ENCODE measurements at places on chromosomes 13 and 19.

- DNase-seq = no peak
These were observed 36.3 kb downstream of the AP1M1 start for GRCh38 chr19:16233836-16234551.

DNA sequence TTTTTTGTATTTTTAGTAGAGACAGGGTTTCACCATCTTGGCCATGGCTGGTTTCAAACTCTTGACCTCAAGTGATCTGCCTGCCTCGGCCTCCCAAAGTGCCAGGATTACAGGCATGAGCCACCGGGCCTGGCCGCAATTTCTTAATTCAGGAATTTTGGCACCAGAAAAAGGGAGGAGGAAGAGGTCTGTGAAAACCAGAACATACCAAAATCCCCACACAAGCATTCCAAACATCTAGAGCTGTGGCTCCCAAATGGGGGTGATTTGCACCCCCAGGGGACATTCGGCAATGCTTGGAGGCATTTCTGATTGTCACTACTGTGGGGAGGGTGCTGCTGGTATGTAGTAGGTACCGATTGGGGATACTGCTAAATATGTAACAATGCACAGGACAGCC is 40.2 kb upstream of the ABCC4 start:
- DNase-seq = no peak

GRCh38 chr13:46211483-46212351 is at the start of gene LRRC63:
Gene LRRC63 (plus strand): TSS chr13:46211928. CDS start chr13:46213035, 1,107 bp downstream.
- peak; percentile 47 for DNase-seq

DNA sequence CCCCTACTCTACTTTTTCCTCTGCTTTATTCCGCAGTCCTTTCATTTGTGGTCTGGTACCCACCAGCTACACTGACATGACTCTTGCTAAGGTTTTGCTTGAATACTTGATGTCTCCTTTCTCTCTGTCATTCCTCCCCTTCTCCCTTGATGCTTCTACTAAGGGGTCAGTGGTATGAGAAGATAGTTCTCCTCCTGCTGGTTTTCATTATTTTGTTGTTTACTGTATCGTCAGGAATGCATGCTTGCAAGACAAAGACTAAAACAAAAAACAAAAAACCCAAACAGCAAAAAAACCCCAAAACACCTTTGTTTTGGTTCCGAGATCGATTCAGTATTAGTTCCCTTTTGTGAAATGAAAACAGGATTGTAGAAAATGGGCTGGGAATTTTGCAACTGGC is 59.5 kb downstream of the PCCA start:
- DNase-seq = no peak

DNA sequence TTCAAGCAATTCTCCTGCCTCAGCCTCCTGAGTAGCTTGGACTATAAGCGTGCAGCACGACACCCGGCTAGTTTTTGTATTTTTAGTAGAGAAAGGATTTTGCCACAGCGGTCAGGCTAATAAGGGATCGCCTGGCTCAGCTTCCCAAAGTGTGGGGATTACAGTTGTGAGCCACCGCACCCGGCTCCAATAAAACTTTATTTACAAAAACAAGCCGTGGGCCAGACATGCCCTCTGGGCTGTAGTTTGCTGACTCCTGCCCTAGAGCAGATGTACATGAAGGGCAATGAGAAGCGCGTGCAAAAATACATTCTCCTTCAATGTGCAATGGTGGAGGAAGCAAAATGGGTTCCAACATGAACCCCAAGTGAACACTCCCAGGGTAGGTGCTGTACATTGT is 13.7 kb upstream of the MED26 start:
- DNase-seq = no peak

GRCh38 chr13:42280537-42280936 is 8.6 kb downstream of the AKAP11 start:
- no peak for DNase-seq

DNA sequence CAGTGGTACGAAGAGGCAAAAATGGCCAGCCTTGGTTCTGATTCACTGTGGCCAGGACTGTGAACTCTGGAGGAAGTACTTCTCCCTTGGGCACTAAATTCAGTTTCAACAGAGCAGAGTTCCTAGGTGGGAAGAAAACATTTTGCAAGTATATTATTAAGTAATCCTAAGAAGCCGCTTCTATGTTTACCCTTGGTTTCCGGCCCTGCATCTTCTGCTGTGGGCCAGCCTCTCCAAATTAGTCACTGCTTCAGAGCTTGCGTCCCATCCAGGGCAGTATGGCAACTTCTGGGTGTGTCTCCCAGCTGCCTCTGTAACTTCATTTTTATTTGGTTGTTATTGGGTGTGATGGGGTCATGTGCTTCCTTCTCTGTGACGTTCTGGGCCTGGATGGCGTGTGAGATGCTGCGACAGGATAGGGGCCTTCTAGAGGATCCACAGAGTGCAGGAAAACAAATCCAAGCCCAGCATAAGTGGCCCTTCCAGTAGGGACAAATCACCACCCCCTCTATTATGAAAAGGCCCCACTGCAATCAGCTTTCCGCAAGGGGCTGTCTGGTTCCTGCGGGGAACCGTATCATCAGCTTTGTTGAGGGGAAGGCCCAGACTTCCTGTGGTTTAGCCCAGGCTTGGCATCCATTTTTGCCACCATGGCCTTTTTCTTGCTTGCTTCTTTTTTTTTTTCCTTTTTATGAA is 55.1 kb upstream of the C1QTNF9 start:
- DNase-seq = no peak

GRCh38 chr13:79448413-79448812 is 32.5 kb upstream of the NDFIP2 start:
- DNase-seq = no peak

DNA sequence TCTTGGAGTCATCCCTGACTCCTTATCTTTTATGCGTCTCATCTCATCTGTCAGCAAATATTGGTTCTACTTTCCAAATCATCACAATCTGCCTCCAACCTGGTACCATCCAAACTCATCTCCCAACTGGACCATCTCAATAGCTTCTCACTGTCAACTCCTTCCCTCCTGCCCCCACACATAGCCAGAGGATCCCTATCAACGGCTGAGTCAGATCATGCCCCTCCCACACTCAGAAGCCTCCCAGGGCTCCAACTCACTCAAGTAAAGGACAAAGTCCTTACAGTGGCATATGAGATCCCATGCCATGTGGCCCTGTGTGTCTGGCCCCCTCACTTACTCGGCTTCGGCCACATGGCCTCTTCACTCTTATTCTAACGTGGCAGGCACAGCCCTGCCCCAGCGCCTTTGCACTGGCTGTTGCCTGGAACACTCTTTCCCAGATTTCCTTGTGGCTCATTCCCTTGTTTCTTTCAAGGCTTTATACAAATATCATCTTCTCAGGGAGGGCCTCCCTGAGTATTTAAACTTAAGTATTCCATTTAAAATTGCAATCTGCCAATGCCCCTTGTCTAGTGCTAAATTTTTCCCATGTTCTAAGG is 4.3 kb downstream of the SPRED3 start:
- no peak for DNase-seq

DNA sequence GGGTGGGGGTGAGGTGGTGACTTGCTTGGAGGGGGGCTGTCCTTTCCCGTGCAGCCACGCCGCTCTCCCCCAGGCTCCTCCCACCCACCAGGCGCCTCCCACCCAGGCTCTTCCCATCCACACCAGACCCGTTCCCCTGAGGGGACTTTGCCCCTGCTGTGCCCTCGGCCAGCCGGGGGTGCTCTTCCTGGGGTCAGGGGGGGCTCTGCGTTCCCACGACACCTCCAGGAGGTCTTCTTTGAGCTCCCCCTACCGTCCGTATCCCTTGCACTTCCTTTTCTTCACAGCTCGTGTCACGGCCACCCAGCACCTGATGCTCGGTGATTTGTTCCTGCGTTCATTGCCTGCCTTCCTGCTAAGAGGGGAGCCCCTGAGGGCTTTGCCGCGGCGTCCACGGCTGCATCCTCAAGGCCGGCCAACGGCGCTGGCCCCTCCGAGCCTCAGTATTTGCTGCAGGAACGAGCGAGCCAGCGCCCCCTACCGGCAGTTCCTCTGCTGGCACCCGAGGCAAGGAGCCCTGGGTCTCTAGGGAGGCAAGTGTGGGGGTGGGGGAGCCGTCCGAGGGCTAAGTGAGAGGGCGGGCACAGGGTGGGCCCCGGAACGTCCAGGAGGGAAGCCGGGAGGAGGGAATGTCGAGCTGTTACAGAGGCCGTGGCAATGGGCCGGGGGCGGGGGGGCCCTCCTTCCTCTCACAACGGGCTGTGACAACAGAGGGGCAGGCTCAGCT is 11.8 kb downstream of the LRRC4B start:
- peak; percentile 70 for DNase-seq

DNA sequence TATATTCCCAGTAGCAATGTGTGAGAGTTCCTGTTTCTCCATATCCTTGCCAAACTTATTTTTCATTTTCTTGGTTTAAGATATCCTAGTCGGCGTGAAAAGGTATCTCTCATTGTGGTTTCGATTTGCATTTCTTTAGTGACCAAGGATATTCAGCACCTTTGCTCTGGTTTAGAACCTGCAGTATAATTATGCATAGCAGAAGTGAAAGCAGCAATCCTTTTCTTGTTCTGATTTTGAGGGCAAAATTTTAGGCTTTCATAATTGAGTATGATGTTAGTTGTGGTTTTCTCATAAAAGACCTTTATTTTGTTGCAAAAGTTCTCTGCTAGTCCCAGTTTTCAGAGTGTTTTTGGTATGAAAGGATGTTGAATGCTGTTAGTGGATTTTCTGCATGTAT is 491.0 kb downstream of the FGF9 start:
- no peak for DNase-seq

- no peak for DNase-seq
These were observed 17.1 kb downstream of the IRS2 start for GRCh38 chr13:109769275-109769674.

DNA sequence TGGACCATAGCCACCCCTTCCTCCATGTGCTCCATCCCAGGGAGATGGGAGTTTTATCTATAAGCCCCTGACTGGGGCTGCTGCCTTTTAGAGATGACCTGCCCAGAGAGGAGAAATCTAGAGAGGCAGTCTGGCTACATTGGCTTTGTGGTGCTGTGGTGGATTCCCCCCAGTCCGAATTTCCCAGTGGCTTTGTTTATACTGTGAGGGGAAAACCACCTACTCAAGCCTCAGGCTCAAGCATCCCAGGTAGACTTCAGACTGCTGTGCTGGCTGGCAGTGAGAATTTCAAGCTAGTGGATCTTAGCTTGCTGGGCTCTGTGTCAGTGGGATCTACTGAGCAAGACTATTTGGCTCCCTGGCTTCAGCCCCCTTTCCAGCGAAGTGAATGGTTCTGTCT is 1195.7 kb upstream of the PCDH20 start:
- DNase-seq = no peak

GRCh38 chr19:42032431-42032830 is 37.6 kb downstream of the GRIK5 start:
- no peak for DNase-seq
